ENCODE measurements at places on chromosomes 4 and X.

GRCh38 chrX:33808636-33809035 is 323.5 kb downstream of the FAM47A start:
- DNase-seq: no peak

GRCh38 chr4:42357325-42357724 is 40.0 kb upstream of the SHISA3 start:
- no peak for DNase-seq

DNA sequence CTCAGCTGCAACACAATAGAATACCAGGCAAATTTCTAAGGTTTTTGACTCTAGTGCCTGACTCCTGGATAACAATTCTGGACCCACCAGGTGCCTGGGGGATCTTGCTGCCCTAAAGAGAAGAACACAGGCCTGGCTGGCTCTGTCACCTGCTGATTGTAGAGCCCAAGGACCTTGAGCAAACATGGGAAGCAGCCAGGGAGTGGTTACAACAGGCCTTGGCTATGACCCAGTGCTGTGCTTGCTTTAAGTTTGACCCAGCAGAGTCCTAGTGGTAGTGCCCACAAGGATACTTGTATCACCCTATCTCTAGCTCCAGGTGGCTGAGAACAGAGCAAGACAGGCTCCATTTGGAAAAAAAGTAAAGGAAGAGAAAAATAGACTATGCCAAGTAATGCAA is 176.8 kb upstream of the DCAF12L2 start:
- DNase-seq: no peak

- DNase-seq: peak; percentile 53
Observed at GRCh38 chrX:48696909-48697727, 584 bp downstream of the SUV39H1 start.

GRCh38 chr4:47221721-47222120 is 190.4 kb downstream of the GABRB1 start:
- no peak for DNase-seq

DNA sequence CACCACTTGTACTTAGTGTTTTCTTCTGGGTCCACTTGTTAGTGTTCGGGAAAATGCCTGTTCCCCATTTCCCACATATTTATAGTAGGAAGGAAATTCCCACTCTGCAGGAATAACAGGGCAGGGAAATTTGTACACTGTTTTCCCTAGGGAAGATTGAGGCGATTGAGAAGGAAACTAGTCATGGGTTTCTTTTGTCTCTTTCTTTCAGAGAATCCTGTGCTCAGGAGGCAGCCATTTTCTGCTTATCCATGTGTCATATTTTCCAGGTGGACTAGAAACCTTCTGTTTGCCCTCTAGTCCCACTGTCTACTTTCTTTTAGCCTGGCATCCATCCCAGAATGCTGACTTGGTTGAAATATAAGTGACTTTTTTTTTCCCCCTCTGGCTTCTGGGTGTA is 299.1 kb upstream of the ANKRD50 start:
- DNase-seq: no peak

DNA sequence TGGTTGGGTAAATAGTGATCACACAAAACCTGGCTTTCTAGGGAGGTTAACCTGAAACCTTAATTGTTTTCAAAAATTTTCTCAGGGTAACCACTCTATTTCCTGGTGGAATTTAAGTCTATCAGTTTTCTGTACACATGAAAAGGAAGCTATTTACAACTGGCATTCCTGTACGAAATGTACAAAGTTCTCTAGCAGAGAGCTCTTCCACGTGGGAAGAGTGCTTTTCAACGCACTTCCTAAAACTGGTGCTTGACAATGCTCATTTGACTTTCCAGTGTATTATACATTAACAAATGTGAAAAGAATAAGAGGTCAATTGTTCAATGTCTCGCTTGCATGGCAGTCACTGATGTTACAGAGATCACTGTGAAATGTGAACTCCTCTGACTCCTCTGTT is 2.8 kb upstream of the SOD3 start:
- DNase-seq: no peak

GRCh38 chrX:82721891-82722290 is 786.2 kb upstream of the POU3F4 start:
- DNase-seq: no peak

DNA sequence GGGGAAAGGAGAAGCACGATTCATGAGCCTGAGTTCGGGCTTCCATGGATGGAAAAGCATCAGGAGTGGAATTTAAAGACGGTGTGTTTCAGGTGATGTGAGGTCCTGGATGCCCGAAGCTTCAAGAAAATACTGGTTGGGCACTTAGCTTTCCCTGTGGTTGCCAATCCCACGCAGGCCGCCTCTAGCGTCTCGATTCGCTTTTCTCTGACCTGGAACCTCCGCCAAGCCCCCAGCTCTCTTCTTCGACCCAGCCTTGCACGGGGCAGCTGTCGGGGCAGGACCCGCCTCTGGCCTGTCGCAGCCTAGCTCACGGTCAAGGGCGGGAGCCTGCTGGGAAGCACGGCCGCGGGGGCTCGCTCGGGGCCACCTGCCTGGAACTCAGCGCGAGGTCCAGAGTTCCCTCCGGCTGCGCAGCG is 308 bp upstream of the TLR2 start:
- no peak for DNase-seq

DNA sequence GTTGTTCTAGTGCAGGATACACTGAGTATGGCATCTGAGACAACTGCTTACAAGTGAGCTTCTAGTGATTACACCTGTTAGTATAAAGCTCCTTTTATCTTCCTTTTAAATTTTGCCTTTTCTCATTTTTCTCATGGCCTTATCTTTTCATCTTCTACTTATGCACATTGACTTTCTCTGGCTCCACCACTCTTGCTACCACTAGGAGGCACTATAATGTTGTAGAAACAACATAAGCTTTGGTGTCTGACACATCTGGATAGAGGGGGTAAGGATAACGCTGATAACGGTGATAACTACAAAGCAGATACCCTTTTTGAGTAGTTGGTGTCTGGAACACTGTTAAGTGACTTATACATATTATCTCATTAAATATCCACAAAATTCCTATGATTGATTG is 187.4 kb upstream of the TEX13C start:
- DNase-seq: no peak

- DNase-seq: no peak
Observed at GRCh38 chr4:66034262-66034661, 364.0 kb upstream of the EPHA5 start.

- no peak for DNase-seq
Observed at GRCh38 chr4:188819233-188819632, 680.0 kb downstream of the TRIML1 start.

GRCh38 chr4:88537709-88538108 is 14.1 kb upstream of the PYURF start:
- no peak for DNase-seq

- DNase-seq: no peak
Observed at GRCh38 chr4:2964706-2965258, 1.4 kb downstream of the GRK4 start.

DNA sequence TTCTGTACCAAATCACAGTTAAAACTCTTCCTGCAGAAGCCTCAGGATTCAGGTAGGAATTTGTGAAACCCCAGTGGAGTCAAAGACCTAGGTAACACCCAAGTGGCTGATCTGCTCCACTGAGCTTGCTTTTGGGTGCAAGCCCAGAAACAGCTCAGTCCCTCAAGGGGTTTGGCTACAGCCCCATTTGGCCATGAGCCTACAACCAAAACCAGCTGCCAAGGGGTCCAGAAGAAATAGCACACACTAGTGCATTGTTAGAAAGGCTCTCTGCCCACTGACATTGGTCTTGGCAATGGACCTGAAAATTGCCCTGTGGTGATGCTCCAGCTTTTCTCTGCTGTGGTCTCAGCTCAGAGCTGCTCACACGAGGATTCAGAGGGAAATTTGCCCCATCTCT is 577.4 kb upstream of the INTU start:
- no peak for DNase-seq

DNA sequence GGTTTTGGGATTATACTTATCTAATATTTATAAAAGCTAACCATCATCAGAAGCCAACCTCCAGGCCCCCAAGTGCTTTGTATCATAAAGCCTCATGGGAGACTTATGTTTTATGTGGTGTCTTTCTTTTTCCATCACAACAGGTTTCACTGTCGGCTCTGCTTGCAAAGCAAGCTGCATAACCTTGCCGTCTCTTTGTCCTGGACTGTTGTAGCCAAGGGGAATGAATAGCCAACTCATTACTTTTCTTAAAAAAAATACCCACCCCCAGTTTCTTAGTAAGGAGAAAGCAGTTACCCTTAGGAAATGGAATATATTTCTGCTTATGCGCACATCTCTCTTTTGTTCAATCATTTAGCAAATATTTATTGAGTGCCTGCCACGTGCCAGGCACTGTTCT is 40.7 kb downstream of the FAM184B start:
- no peak for DNase-seq

DNA sequence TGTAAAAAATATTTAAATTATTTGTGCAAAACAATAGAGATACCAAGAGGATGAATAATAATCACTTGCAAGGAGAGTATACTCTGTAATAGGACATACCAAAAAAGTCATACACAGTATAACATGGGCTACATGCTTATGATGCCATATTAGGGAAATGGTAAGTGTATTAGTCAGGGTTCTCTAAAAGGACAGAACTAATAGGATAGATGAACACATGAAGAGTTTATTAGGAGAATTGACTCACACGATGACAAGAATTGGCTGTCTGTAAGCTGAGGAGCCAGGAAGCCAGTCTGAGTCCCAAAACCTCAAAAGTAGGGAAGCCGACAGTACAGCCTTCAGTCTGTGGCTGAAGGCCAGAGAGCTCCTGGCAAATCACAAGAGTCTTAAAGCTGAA is 151.2 kb downstream of the DTHD1 start:
- no peak for DNase-seq

DNA sequence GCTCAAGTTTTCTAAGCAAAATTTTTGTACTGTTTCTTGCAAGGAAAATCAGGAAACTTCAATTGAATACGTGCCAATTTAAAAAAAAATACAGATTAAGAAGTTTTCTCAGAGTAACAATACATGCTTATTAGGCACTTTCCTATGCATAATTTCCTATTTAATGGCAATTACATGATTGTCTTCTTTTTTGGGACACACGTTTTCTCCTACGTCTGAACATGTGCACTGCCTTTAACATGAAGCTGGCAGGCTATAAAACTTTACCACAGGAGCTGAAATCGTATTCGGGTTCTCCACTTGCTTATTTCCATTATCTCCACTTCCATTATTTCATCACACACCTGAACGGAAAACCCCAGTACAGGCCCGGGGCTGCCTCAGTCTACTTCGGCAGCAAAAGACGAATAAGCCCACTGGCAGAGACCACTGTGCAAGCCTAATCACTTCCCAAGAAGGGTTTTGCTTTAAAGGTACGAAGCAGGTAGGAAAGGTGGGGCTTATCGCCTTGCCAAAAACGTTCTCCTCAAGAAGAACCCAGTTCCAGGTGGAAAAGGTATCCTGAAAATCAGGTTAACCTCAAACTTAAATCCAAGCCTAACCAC is 575 bp downstream of the RCHY1 start:
- DNase-seq: no peak

- no peak for DNase-seq
Observed at GRCh38 chrX:19347916-19348315, 4.2 kb downstream of the PDHA1 start.

DNA sequence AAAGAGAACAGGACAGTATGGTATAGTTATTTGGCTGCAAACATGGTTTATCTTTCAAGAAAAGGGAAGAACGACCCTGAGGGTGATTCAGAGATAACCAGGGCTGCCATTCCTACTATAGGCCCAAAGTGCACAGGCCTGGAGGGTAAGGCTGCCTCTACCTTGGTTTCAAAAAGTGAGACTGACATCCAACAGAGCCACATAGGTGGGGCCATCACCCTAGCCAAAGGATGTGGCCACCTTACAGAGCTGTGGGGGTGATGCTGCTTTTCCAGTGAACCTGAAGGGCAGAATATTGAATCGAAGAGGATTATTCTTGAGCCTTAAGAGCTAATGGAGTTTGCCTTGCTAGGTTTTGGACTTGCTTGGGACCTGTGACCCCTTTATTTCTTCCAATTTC is 15.7 kb downstream of the SH2D1A start:
- no peak for DNase-seq

GRCh38 chr4:25872851-25873631 is 10.3 kb upstream of the SEL1L3 start:
- DNase-seq: no peak
